CD4-positive, CD25-positive, alpha-beta regulatory T cell (primary cell): ENCODE measurements at places on chromosomes 16 and 17. TPM values are rescaled to one million over a fixed set of nuclear protein-coding genes. Genes with fewer than 3 reads are reported as not detected.

DNA sequence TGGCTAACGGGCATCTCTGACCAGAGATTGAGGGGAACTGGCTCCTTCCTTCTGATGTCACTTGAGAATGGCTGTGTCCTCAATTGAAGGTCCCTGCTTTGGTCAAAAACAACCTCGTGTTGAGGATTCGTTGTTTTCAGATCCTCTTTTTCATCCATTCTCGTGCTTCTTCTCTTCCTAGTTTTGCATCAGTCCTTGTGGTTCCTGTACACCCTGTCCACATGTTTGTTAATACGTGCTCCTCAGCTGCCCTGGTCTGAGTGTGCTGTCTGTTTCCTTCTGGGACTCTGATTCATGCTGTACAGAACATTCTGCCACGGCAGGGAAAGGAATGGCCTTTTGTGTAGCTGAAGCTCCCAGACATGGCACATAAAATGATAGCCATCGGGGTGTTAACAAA lies 863.2 kb upstream of the GOT2 start:
- no peak overlapping the region for H3K4me3 ChIP-seq
- no peaks in the 10 kb centered on the region for H3K27me3 ChIP-seq
- H3K27ac ChIP-seq = no peak overlapping the region
- no peaks in the 10 kb centered on the region for H3K4me1 ChIP-seq

- H3K27me3 ChIP-seq = no peaks in the 10 kb centered on the region
- no peaks in the 10 kb centered on the region for H3K36me3 ChIP-seq
- H3K27ac ChIP-seq = no peak overlapping the region
- H3K4me3 ChIP-seq = no peak overlapping the region
- no peak for DNase-seq
- H3K4me1 ChIP-seq = no peaks in the 10 kb centered on the region
These were observed 92.9 kb downstream of the NPIPB11 start for GRCh38 chr16:29313559-29314048.

DNA sequence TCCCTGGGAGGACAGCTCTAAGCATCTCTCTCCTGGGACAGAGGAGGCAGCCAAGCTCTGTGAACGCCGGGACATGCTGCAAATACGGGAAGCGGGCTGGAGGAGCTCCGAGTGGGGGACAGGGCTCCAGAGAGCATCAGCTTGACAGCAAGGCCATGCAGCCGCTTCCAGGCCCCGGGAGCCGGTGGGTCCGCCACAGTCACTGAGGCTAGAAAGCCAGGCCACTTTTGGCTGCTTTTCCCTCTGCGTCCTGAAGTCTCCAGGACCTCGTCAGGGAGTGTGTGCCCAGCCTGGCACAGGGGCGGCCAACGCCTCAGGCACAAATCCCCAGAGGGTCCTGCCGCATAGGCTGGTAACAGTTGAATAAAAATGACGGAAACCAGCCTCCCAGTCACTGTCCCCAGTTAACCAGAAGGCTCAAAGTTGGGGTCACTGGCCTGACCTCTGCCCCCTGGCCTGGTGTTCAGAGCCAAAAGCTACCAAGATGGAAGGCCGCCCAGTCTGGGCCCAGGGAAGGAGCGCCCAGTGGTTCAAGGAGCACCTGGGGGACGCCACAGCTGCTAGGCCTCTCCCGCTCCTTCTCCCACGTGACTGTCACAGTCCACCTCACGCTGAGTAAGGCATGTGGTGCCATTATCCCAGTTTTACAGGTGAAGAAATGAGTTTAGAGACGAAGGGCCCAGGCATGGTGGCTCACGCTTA lies 3.2 kb upstream of the TRIM65 start:
- no peaks in the 10 kb centered on the region for H3K27me3 ChIP-seq
- H3K4me1 ChIP-seq = peaks cover 23% of the 10 kb centered on the region
- no peak overlapping the region for H3K4me3 ChIP-seq
- H3K27ac ChIP-seq = no peak overlapping the region
- no peak for DNase-seq

CDT1 gene
- 4.8 TPM for total RNA-seq

DNA sequence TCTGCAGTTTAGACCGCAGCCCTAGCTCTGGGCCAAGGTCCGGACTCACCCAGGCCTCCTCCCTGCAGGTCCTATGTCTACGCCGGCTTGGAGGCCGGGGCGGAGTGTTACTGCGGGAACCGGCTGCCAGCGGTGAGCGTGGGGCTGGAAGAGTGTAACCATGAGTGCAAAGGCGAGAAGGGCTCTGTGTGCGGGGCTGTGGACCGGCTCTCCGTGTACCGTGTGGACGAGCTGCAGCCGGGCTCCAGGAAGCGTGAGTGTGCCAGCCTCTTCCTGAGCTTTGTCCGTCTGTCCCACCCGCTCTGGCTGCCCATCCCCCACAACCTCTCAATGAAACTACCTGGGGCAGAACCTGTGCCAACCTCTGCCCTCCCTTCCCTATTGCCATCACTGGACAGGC lies 20.1 kb downstream of the WSCD1 start:
- H3K4me1 ChIP-seq = no peaks in the 10 kb centered on the region
- no peak overlapping the region for H3K27ac ChIP-seq
- DNase-seq = no peak
- H3K36me3 ChIP-seq = no peaks in the 10 kb centered on the region
- H3K4me3 ChIP-seq = no peak overlapping the region

DNA sequence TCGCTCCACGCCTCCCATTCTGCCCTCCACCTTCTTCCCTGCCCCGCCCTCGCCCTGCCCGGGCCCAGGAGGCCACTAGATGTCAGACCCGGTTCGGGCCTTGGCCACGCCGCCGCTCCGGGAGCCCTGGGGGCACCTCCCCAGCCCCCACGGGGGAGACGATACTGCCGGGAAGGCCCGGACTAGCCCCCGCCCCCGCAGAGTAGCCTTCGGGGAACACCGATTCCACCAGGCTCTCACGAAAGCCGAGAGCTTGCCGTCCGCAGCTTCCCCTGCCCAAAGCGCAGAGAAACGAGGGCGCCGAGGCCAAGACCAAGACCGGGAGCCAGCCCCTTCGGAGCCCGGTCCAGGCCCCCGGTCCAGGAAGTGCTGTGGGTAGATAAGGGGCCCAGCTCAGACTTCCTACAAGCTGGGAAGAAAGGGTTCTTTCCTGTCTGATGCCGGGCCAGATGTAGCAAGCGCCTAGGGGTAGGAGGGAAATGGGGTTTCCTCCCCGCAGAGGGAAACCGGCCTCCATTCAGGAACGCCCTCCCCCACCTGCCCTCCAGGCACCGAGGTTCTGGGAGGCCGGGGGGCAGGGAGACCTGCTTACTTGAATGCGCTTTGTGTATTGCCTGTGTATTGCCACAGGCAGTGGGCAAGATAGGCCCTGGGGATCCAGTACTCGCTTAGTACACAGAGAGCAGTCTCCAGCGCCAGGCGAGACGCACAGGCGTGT lies 806 bp upstream of the CYB561 start:
- DNase-seq = peak; percentile 8
- peaks cover 16% of the 10 kb centered on the region for H3K4me1 ChIP-seq
- no peaks in the 10 kb centered on the region for H3K27me3 ChIP-seq
- H3K4me3 ChIP-seq = no peak overlapping the region
